ENCODE measurements at places on chromosomes 2 and 18.

GRCh38 chr2:211126256-211126655 is 569.9 kb downstream of the CPS1 start:
- DNase-seq = no peak

GRCh38 chr2:2101924-2102323 is 229.2 kb downstream of the MYT1L start:
- no peak for DNase-seq

GRCh38 chr2:124589971-124590370 is 564.9 kb downstream of the CNTNAP5 start:
- no peak for DNase-seq

GRCh38 chr2:102391565-102391964 is 31.4 kb upstream of the IL18RAP start:
- no peak for DNase-seq

GRCh38 chr2:209496586-209496982 is 72.7 kb downstream of the MAP2 start:
- DNase-seq = no peak

- no peak for DNase-seq
Observed at GRCh38 chr2:143505542-143505941, 376.3 kb downstream of the ARHGAP15 start.

GRCh38 chr2:130823886-130824491 is 12.7 kb upstream of the ARHGEF4 start:
- DNase-seq = no peak

Data from naive thymus-derived CD8-positive, alpha-beta T cell (primary cell).